NCI-H774 (cell line): ENCODE measurements at places on chromosomes 12 and 14.

- no peak for DNase-seq
Measured at GRCh38 chr14:88546621-88547385, 8.0 kb downstream of the PTPN21 start.

DNA sequence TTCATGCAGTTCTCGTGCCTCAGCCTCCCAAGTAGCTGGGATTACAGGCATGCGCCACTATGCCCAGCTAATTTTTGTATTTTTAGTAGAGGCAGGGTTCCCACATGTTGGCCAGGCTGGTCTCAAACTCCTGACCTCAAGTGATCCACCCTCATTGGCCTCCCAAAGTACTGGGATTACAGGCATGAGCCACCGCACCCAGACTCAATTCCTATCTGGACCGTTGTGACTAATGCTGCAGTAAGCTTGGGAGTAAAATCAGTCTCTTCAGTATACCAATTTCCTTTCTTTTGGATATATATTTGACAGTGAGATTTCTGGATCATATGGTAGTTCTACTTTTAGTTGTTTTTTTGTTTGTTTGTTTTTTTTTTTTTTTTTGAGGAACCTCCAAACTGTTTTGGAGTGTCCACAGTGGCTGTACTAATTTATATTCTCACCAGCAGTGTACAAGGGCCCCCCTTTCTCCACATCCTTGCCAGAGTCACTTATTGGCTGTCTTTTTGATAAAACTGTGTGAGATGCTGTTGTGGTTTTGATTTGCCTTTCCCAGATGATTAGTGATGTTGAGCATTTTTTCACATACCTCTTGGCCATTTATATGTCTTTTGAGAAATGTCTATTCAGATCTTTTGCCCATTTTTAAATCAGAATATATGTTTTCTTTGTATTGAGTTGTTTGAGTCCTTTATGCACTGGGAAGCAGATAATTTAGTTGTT is 37.3 kb upstream of the EVL start:
- no peak for DNase-seq

GRCh38 chr12:11705010-11705409 is 55.5 kb downstream of the ETV6 start:
- no peak for DNase-seq

DNA sequence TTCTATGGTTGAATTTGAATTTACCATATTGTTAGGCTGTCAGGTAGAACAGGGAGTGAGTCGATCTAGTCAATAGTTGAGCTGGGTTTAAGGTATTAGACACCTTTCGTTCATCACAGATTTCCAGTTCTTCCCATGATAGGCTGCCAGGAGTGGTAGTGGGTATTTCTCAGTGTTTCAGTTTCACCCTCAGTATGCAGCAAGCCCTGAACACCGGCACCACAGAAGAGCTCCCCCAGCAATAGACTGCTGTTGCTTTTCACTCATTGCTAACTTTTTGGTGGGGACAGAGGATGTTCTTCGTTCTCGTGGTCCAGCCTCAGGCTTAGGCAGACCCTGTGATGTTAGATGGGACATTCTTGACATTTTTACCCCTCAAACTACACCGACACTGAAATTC is 164.6 kb downstream of the PTPRO start:
- DNase-seq, result no peak

DNA sequence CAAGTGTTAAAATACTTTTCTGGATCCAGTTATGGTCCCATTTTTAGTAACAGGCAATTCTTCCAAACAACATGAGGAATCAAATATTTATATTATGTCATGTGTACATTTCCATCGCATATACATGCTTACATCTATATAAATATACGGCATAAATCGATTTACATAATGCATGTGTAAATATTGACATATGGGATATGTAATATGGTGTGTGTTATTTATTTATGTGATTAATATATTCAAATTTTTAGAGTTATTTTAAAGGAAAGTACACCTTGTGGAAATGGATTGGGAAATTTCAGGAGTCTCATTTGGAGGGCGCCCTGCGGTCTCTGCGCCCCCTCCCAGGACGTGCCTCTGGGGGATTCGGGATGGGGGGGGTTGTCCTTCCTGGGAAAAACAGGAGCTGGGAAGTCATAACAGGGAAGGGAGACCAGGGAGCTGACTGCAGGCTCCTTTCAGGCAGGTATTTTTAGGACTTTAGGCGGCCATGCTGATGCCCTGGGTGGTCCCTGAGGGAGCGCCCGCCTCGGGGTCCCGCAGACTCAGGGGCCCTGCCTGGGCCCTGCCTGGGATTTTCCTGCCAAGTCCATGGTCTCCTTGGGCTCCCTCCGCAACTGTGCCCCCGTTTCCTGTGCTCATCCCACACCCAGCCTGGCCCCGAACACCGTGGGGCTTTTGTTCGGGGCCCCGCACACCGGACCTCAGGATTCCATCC is 82.7 kb upstream of the SFSWAP start:
- DNase-seq, result no peak

DNA sequence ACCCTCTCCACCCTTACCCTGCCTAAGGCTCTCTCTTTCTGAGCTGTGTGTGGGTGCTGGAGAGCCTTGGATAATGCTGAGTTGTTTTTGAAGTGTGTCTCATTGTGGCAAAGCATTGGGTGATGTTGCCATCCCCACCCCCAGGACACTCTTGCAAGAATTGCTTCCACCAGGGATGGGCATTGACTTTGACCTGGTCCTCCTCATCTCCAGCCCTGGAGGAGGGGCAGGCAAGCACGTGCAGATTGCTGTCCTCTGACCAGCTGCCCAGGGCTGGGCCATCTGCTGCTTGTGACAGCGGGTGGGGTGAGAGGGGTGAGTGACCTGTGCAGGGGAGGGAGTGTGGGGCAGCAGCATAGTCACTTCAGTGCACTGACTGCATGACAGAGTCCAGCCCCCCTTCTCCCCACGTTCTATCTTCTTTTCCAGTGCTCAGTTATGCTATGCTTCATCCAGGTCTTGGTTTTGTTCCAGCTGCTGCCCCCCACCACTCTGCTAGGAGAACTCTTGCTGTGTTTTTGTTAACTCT is 26.2 kb downstream of the SUSD6 start:
- no peak for DNase-seq

DNA sequence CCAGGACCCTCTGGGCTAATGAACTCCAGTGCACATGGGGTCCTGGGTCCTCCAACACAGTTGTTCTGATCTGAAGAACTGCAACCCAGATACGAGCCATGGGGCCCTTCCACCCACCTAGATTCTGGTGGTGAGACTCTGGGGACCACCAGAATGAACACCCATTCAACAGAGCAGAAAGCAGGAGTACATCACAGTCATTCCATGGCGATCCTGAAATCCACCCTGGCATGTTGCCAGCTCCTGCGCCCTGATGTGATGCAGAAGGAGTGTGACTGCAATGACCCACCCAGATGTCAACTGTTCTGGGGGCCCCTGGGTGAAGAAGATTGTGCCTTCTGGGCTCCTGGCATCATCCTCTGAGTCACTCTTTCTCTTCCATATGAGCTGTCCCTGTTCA is 211.6 kb downstream of the KIF26A start:
- no peak for DNase-seq

GRCh38 chr12:40525054-40525453 is 167.2 kb upstream of the CNTN1 start:
- DNase-seq, result no peak

GRCh38 chr12:3685830-3686229 is 67.1 kb downstream of the CRACR2A start:
- no peak for DNase-seq

- DNase-seq, result no peak
Measured at GRCh38 chr12:31622038-31622437, 31.1 kb upstream of the DENND5B start.

DNA sequence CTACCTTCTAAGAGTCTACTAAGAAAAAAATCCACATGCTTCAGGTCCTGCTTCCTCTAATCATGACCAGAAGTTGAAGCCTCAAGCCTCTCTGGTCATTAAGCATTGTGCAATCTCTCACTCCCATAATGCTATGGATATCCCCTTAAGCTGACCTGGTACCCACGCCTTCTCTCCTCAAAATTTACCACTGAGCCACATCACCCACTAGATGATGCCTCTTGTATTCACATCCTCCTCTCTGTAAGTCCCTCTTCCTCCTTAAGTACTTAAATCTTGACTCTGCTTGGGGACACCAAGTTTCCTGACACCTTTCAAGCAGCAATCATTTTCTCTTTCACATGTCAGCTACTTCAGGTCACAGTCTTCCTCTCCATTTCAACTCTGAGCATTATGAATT is 9.8 kb downstream of the GALNT4 start:
- DNase-seq, result no peak

- DNase-seq, result no peak
Measured at GRCh38 chr12:25942709-25943108, 15.8 kb upstream of the RASSF8 start.

DNA sequence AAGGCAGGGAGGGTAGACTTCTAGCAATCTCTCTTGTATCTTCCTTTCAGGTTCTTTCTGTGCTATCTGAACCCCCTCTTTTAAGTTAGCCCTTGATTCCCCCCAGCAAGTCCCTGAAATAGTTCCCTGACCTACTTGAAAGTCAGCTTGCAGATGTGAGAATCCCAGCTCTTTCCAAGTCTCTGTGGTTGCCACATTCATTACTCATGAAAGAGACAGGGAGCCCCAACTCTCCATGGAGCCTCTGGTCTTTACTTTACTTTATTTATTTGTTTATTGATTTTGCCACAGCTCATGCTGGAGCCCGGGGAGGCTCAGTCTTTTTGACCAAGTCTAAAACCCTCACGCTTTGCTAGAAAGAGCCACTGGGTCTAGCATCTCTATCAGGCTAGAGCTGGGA is 193.6 kb upstream of the FAR2 start:
- DNase-seq, result no peak
